Stimulated activated CD4-positive, alpha-beta T cell treated with anti-CD3 and anti-CD28 coated beads, TNF-alpha, amount 100 ng/mL, for 1 hour (primary cell): ENCODE measurements at places on chromosomes 5 and 9.

DNA sequence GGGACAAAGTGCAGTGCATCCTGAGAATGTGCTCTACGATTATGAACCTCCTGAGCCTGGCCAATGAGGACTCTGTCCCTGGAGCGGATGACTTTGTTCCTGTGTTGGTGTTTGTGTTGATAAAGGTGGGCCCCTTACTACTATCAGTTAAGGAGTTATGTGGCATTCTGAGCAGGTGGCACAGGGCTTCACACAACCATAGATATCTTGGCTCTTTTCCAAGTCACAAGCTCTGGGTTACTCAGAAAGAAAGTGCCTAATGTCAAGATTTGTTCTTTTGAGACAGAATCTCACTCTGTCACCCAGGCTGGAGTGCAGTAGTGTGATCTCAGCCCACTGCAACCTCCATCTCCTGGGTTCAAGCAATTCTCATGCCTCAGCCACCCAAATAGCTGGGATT lies 99.0 kb downstream of the GAPVD1 start:
- DNase-seq = no peak

DNA sequence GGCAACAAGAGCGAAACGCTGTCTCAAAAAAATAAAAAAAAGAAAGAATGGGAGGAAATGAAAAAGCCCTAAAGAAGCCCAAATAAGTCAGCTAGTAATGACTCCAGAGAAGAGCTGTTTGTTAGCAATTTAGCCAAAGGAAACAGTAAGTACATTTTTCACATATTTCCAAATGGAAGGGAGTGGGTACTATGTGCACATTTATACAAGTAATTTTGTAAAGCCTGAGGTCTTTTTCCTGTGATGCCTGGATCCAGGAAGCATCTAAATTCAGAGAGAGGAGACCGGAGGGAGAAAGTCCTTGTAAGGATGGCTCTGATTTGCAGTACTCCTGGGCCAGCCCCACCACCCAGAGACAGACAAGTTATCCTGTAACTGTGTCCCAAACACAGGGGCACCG lies 14.7 kb downstream of the FBP1 start:
- DNase-seq = no peak

DNA sequence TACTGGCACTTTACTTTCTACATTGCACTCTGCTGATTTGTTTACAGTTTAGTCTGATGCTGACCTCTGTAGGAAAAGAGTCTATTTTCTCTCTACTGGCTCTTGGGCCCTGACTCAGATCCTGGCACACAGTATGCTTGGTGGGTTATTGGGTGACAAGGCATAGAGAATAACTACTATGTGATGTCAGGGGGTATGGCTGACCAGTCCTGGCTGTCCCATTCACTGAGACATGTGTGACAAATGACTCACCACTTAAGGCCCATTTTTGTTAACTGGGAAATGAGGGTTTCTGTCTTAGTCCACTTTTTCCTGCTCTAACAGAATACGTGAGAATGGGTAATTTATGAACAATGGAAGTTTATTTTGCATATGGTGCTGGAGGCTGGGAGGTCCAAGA lies 66.4 kb downstream of the DAPK1 start:
- no peak for DNase-seq

DNA sequence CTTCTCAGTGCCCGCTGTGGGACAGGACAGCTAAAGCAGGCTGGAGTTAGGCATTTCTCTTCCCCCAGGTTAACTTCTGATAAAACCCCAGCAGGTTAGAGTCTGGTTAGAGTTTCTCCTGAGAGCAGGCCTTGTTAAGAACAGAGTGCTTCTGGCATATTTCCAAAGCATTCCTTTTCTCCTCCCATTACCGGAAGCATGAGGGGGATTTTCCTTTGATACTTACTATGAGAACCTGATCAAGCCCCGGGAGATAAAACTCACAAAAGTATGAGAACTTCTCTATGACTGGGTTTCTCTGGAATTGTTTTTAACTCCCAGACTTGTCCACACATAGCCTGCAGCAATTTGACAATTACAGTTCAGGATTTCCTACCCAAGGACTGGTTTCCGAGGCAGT lies 77.4 kb upstream of the MAST4 start:
- no peak for DNase-seq

- DNase-seq = no peak
Measured at GRCh38 chr5:136435946-136436543, 70.7 kb upstream of the TRPC7 start.

DNA sequence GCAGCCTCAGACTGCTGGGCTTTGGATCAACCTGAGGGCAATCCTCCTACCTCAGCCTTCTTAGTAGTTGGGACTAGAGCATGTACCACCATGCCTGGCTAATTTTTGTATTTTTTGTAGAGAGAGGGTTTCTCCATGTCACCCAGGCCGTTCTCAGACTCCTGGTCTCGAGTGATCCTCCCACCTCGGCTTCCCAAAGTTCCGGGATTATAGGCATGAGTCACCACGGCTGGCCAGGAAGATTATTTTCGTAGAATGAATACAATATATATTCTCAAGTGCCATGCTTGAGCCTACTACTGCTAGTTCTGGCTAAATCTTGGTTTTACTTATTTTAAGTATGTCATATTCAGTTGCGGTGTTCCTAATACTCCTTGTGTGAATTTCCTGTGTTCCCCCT lies 88.2 kb upstream of the CLINT1 start:
- DNase-seq = no peak

DNA sequence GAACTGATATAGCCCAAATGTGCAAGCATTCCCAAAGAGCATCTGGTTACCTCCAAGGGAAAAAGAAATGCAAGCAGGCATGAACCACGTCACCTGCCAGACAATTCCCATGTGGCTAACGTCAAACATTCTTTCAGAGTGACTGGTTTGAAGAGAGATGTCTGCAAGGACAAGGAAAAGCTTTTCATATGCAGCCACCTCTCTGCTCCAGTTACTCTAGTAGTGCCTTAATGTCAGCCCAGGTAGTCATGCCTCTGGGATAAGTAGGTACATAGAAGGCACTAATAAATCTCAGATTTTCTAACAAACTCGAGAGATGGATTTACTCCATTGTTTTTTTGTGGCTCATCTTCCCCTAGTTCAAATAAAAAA lies 96.8 kb upstream of the IFNK start:
- no peak for DNase-seq

DNA sequence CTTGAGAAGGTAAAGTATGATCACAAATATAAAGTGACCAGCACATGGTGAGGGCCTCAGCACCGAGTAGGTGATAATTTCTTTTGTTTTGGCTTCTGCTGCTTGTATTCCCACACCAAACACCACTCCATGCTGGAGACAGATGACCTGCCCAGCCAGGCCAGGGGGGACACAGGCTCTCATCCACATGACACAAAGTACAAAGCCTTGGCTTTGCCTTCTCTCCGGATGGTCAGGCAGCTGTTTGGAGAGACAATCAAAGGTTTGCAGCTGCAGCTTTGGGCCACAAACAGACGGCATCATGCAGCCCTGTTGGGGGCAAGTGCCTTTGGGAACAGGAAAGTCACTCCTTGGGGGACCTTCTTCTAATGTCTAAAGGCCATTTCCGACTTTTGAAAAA lies 226.2 kb upstream of the KLF4 start:
- DNase-seq = no peak

DNA sequence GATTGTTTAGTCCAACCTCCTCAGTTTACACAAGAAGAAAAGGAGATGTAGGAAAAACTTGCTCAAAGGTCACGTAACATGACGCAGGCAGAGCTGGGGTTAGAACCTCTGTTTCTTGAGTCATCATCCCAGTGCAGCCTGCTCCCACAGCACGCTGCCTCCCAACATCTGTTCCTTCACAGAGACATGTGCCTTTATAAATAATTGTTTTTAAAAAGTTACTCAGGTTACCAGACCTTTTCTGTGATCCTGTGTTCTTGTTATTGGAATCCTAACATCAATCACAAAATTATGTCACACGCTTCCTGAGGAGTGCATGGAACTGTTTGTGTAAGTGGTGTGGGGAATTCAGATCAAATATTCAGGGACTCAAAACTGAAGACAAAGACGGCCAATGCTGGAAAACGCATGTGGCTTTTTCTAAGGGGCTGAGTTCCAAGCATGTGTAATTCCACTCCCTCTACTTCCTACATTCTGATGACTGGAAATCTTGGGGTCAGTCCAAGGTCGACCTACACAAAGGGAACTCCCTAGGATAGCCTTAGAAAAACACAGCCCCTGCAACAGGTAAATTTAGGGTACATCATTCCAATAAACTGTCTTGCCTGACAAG lies 184.3 kb downstream of the TSSK1B start:
- no peak for DNase-seq

DNA sequence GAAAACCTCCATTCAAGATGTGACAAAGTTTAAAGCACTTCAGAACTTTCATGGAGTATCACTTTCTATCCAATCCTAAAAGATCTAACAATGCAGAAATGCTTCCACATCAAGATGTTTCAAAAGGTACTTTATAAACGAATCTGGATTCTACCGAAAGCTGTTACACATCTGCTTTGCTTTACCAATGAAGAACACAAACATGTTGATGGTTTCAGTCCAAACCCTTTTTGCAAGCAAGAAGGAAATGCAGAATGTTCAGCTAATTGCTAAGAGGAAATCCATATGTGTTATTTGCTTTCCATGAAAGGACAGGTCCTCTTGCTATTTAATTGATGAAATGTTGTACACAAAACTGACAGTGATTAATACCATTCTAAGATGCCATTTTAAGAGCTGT lies 419.6 kb downstream of the EFNA5 start:
- no peak for DNase-seq

GRCh38 chr5:124421584-124421983 lies 324.9 kb downstream of the ZNF608 start:
- DNase-seq = no peak

DNA sequence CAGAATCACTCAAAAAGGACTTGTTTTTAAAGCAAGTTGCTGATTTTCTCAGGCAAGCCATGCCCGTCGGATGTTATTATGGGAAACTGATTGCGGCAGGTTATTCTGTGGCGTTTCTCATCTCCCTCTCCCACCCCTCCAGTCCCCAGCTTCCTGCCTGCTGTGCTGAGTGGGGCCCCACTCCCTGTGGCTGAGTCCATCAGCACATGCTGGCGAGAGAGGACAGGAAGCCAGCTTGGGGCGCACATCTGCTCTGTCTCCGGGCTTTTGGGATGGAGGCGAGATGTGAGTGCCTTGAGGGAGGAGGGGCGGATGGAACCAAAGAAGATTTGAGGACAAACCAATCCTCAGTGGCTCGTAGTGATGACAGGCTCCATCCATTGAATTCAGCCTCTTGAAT lies 108.0 kb downstream of the DAPK1 start:
- DNase-seq = no peak

DNA sequence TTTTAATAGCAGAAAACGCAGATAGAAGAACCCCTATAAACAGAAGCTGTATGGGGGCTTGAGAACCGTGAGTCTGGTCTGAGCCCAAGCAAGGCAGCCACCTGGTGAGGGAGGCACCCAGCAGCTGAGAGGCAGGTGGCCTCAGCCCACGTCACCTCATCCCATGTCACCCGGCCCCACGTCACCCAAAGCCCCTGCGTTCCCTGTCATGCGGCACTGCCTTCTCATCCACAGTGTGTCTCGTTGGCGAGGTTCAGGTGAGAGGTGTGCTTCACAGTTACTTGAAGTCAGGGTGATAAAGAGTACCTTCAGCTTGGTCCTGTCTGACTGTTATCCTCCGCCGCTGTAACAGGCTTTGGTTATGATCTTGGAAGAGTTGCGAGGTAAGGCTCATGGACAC lies 80.6 kb upstream of the IRX4 start:
- DNase-seq = no peak

DNA sequence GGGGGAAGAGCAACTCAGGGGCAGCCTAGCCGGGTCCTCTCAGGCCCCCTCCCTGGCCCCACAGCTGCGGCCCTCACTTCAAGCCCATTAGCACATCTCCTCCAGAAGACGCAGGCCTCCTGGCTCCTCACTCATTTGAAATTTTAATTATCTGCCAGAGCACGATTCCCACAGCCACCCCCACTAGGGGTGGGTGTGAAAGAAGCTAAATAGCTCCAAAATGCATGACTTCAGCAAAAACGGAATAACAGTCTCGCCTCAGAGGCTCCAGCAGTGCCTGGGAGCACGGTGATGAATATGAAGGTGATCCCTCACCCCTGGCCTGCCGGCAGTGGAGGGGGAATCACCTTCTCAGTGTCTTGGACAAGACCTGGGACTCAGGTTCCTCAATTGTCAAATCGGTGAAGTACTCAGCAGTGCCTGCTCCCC lies 61.1 kb upstream of the HRH2 start:
- no peak for DNase-seq

GRCh38 chr9:131423171-131423581 lies 29.3 kb downstream of the PRRC2B start:
- DNase-seq = no peak

DNA sequence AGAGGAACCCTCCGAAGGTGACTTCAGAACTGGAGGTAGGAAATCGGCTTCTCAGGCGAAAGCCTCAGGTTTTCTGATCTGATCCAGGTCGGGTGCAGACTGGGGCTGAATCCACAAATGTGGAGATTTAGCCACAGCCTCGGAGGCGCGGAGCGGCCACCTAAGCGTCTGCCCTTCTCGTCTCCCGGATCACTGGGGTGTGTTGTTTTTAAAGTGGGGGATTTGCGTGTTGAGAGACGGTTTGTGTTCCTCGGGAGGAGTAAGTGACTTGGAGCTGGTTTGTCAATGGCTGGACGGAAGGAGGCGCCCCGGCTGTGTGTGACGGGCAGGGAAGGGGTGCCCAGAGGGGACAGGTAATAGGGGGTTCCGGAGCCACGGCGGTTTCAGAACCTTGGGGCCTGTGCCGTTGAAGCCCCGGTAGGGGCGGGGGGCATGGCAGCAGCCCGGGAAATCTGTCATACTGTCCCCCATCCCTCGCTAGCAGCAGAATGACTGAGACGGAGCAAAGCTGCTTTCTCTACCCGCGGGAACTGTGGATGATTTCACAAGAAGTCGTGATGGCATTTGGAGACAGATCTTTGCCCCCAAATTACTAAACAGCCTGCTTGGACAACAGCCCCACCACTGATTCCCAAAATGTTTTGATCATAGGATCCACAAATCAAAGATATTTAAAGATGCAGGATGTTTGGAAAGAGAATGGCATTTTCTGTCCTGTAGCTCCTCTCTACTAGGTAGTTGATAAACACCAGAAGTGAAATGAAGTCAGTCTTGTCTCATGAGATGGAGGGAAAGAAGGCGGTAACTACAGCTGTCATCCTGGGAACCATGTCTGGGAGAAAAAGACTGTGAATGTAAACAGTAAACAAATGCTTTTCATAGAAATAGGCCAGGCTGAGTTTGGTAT lies 216.5 kb downstream of the PDZD2 start:
- peak; percentile 10 for DNase-seq

DNA sequence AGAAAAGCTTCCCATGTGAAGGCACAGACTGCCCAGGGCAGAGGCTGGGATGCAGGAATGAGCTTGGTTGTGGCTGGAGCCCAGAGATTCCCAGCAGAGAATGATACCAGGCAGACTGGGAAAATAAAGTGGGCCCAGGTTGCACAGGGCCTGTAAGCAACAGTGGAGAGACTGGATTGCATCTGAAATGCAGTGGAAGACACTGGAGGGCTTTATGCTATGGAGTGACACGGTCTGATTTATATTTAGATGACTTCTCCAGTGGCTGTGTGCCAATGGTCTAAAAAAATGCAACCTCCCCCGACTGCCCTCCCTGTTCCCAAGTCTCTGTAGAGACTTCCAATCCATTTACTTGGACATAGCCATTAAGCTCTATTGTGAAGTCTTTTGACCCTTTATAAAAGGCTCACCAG lies 951.1 kb upstream of the DMAC1 start:
- DNase-seq = no peak
